ENCODE measurements at places on chromosomes 16 and 17.

GRCh38 chr17:16001226-16001897, 1.7 kb downstream of the TTC19 start:
- DNase-seq: no peak

- no peak for DNase-seq
Measured at GRCh38 chr17:5585836-5586521, 1.7 kb upstream of the NLRP1 start.

DNA sequence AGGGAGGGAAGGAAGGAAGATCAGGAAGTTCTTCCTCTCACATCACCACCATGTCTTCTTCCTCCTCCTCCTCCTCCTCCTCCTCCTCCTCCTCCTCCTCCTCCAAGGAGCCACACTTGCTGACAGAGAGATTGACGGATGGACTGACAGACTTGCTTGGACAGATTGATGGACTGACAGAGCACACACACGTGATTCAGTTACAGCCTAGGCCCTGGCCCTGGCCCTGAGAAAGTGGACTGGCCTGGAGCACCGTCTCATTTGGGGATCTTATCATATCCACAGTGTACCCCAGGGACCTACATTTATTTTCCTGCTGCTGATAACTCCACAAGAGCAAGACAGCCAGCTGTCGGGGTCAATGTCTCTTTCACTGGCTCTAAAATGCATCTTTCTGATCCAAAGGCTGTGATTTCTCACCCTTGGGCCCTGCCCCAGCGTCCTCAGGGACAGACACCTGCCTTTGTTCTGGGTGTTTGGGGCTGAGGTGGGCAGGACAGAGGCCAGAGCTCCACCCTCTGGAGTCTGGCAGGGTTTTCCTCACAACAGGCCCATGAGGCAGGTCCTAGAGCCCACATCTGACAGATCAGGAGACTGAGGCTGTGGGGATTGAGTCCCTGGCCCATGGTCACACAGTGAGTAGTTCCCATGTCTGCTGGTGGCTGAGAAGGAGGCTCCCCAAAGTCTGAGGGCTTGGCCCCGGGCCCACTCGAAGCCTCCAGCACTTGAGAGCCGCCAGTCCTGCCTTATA, 2.3 kb upstream of the P2RX1 start:
- no peak for DNase-seq

GRCh38 chr17:74730491-74731346, 6.3 kb upstream of the RAB37 start:
- DNase-seq: peak; percentile 63

GRCh38 chr16:17748044-17748719, 277.4 kb upstream of the XYLT1 start:
- no peak for DNase-seq

DNA sequence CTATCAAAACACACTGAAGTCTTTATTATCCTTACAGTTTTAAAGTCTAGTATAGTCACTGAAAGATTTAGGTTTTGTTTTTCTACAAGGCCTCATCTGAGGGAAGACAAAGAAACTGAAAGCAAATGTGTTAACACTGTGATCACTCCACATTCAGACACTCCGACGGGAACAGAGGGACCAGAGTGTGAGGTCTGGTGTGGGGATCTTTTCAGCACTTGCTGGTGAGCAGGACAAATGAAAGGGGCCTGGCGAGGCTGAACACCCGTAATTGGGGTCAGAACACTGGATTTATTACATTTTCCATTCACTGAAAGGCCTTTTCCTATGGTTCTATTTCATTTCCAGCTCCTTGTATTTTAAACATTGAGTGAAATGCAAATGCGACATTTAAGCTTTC, 910.5 kb downstream of the CDH11 start:
- no peak for DNase-seq

DNA sequence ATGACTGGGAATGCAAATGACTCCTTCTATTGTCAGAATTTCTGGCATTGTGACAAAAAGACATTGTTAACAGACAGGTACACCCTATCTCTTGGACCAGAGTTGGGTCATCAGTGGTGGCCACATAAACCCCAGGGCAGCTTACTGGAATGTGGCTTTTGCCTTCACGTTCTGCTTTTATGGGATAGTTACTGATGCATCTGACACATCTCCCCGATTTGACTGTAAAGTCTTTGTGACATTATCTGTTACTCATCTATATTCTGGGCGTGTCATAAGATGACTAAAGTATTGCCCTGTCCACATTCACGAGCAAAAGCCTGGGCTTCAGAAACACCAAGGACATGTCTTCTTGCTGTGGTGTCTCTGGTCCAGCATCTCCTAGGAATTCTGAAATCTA, 18.7 kb upstream of the AQP8 start:
- no peak for DNase-seq

DNA sequence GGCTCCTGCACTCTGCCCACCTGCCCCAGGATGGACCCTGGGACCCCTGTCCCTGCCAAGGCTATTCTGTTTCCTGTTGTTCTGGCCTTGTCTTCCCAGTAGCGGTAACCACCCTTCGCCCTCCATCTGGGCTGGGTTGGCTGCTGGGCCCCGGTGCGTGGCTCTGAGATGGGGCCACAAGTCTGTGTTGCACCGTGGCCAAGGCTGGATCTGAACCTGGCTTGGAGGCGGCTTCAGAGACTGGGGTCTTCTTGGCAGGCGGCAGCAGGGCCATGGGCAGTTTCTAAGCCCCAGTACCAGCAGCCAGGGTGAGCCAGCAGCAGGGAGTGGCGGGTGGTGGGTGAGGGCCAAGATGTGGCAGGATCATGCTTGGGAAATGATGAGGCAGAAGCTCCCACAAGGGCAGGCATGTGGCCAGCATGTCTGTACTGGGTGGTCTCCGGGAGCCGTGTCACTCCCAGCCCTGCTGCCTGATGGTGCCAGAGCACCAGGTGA, 12.6 kb downstream of the MAP2K3 start:
- DNase-seq: no peak

- no peak for DNase-seq
Measured at GRCh38 chr17:82565551-82565950, 46.0 kb downstream of the FOXK2 start.

- DNase-seq: no peak
Measured at GRCh38 chr17:8393470-8394231, 4.0 kb downstream of the RNF222 start.

- DNase-seq: no peak
Measured at GRCh38 chr16:20137194-20137593, 63.5 kb upstream of the GPR139 start.

DNA sequence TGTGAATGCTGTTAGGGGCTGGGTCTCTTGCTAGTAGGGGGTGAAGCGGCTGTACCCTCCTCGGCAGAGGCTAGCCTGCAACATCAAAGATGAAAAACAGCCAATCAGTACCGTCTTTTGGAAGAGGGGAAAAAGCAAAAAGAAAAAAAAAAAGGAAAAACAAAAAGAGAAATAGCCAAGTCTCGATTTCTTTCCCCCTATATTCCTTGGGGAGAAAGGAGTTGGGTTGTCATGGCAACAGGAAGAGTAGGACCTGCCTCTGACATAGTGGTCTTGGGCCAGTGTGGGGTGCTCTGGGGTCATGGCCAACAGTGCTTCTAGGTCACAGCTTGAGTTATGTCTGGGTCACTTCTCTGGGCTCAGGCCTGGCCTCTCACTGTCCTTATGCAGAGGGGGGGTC, 17.9 kb downstream of the ENGASE start:
- DNase-seq: no peak

- DNase-seq: no peak
Measured at GRCh38 chr16:1492082-1492922, 858 bp upstream of the TELO2 start.

Measured in stimulated activated CD8-positive, alpha-beta memory T cell treated with anti-CD3 and anti-CD28 coated beads, Interleukin-4, amount 100 ng/mL, for 48 hours (primary cell).